ENCODE measurements at places on chromosomes 11 and 22. TPM values are rescaled to one million over a fixed set of nuclear protein-coding genes. Genes with fewer than 3 reads are reported as not detected.

DNA sequence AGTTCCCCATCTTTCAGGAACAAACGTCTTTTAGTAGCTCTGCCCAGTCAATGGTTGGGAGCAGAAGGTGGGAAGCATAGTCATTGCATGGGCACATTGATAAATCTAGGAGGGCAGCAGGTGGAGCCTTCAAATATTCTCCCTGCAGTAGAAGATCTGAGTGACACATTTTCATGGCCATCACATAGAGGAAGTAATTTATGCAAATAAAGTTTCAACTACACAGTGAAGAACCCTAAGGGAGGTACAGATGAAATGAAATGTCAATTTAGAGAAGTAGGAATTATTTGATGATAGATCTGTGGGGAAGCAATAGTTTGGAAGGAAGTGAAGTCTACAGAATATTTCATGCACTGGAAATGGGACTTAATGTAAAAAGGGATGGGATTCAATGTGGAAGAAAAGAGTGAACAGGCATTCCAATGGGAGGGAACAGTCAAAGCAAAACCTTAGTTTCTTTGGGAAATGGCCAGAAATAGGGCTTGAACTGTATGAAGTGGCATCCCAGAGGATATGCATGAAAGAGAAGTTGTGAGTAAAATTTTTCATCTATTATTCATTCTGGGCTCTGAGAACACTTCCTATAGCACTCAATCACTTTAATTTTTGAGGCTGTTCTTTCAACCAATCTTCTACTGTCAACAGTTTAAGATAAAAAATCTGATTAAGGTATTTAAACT, 256.2 kb upstream of the LUZP2 start:
- no peak for DNase-seq

GRCh38 chr22:46674906-46675305, 54.7 kb downstream of the GRAMD4 start:
- DNase-seq = no peak

The MS4A4A gene
- 0.51 TPM for total RNA-seq

DNA sequence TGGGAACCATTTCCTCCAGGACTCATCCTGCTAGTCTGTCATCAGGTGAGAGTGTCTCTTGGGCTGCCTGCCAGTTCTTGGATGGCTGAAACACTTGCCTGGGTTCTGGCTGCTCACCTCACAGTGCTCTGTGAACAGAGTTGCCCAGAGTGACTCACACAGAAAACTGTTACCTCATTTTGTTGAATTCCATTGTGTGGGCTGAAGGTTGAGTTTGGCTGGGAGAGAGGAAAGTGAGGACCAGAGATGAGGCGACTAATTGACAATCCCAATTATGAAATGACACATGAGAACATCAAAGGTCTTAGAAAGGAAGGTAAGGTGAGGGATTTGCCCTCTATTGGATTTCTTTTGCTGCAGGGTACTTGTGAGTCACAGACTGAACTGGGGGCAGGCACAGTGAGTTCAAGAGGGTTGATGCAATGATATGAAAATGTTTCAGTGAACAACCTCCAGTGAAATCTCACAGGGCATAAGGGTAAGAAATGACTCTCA, 20.2 kb upstream of the CALCB start:
- no peak for DNase-seq

GRCh38 chr11:33701302-33702230, 940 bp upstream of the C11orf91 start:
- DNase-seq = no peak

GRCh38 chr11:60130496-60130895, 42.0 kb downstream of the MS4A2 start:
- DNase-seq = peak; percentile 37

The DDTL gene
- 4.1 TPM for total RNA-seq

The C11orf91 gene
- not detected for total RNA-seq

GRCh38 chr11:976431-977160, 50.9 kb downstream of the AP2A2 start:
- no peak for DNase-seq

- no peak for DNase-seq
Measured at GRCh38 chr22:36086170-36086490, 57.5 kb upstream of the RBFOX2 start.

DNA sequence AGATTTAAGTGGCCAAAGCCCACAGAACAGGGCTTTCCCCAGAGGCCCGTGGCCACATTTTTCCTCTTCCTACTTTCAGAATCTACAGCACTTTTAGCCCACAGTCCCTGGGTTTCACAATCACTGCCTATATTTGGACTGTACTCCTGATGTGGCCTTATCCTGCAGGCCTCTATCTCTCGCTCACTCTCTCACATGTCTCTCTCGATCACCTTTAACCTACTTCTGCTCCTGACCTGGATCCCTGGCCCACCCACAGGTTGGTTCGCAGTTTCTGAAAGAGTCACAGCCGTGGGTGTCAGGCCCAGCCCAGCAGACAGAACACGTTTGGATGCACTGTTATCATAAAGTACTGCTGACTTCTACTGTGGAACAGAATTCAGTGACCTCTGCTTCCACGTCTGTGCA, 55.5 kb downstream of the LARGE1 start:
- DNase-seq = no peak

- DNase-seq = no peak
Measured at GRCh38 chr22:38218661-38219622, 17.1 kb downstream of the MAFF start.

- DNase-seq = no peak
Measured at GRCh38 chr11:93166194-93166593, 31.6 kb downstream of the SLC36A4 start.

The BTG4 gene
- total RNA-seq = not detected

The OR5P2 gene
- not detected for total RNA-seq

- no peak for DNase-seq
Measured at GRCh38 chr11:33706546-33706945, 5.9 kb upstream of the C11orf91 start.

GRCh38 chr11:7599209-7599608, 74.1 kb downstream of the CYB5R2 start:
- no peak for DNase-seq

DNA sequence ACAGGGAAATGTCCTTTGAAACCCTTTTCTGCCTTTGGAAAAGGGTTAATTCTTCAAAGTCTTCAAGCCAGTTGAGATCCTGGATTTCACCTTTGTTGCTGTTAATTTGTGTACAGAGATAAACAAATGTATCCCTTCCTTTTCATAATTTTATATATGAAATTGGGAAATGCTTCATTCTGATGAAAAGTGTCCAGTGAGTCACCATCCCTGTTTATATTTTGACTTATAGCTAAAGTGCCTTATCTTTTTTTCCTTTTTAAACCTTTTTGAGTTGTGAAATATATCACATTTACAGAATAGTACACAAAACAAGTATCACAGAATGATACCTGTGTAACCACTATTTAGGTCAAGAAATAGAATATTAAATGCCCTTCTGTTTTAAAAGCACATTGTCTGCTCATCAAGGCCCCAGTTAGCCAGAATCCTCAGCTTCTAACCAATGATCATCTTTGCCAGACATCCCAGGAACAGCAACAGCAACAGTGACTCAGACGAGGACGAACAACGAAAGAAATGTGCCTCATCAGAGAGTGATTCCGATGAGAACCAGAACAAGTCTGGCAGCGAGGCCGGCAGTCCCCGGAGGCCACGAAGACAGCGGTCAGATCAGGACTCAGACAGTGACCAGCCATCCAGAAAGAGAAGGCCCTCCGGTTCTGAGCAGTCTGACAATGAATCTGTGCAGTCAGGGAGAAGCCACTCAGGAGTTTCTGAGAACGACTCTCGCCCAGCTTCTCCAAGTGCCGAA, 27.3 kb downstream of the CTR9 start:
- DNase-seq = no peak

DNA sequence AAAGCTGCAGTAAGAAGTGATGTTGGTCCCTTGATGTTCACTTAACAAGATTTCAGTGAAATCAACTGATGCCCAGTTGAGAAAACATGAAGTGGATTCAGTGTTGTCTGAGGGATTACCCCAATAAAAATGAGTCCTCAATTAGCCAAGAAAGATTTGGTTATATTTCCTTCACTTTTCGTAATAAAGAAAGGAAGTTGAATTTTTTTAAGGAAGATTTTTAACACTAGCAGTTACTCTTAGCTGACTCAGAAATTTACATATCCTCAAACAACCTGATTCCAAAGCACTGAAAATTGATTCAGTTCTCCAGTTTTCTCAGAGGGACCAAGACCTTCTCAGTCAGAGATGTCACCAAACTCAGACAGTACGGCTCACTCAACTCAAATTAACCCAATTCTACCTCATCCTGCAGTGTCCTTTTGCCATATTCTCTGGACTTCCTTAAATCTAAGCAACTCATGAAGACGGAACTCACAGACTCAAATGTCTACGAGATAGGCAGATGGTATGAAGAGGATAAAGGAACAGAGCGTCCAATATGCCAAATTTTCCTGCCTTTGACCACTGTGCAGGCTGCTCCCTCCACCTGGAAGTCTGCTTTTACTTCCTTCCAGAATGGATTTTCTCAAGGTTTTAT, 22.8 kb downstream of the SLC5A4 start:
- no peak for DNase-seq

- DNase-seq = peak; percentile 10
Measured at GRCh38 chr11:74171997-74172396, 908 bp downstream of the PPME1 start.

The PDE2A gene
- total RNA-seq = 2.9 TPM

DNA sequence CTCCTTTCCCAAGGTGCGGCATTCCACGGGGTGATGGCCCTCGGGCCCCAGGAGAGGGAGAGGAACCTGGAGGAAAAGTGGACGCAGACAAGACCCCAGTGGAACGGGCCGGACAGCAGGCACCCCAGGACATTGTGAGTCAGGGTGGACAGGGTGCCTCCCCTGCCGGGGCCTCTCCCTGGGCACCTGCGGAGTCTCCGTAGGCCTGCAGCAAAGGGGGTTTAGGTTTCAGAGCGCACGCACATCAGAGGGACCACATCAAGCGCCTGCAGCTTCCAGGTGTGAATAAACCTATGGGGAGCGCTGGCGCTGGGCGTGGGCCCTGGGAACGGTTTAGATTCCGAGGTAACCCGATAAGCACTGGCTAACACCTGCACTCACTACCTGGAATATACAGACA, 22.7 kb upstream of the FGF19 start:
- DNase-seq = no peak

DNA sequence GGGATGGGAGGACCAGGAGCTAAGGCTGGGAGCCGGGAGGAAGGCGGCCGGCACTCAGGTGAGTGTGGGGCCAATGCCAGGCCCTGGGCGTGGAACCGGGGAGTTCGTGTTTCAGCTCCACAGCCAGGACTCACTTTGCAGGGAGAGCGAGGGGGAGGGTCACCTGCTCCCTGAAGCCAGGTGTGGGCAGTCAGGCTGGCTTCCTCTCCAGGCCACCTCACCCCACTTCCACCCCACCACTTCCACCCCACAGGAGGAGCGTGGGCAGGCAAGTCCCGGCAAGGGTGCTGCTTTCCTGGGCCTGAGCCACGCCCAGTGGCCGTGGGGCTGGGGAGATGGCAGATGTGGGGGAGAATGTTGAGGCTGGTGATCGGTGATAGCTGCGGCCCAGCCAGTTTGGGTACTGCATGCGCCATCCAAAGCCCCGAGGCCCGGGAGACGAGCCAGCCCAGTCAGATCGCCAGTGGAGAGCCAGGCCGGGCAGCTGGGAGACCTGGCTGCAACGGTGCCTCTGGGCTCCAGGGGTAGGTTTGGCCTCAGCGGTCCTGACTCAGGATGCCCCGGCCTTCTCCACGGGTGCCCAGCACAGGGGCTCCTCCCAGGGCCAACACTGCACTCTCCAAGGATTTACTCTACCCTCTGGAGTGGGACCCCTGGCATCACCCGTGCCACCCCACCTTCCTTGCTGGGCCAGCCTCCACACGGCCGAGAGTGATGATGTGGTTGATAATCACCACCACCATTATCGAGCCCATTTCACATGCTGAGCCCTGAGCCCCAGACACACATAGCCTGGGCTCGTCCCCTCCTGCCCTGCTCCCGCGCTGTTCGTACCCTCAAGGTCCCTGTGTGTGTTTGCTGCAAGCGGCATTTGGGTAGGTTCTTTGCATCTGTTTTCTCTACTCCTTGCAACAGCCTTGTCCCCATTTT, 93.8 kb downstream of the WNT7B start:
- no peak for DNase-seq

- no peak for DNase-seq
Measured at GRCh38 chr11:76173663-76174062, 32.6 kb downstream of the WNT11 start.

GRCh38 chr11:38302564-38302963, 1704.5 kb upstream of the RAG2 start:
- no peak for DNase-seq

The CD6 gene
- 9.3 TPM for total RNA-seq

The APOL5 gene
- not detected for total RNA-seq

The TMEM132A gene
- total RNA-seq = 13.8 TPM

GRCh38 chr11:123356539-123356938, 73.5 kb upstream of the GRAMD1B start:
- DNase-seq = no peak

DNA sequence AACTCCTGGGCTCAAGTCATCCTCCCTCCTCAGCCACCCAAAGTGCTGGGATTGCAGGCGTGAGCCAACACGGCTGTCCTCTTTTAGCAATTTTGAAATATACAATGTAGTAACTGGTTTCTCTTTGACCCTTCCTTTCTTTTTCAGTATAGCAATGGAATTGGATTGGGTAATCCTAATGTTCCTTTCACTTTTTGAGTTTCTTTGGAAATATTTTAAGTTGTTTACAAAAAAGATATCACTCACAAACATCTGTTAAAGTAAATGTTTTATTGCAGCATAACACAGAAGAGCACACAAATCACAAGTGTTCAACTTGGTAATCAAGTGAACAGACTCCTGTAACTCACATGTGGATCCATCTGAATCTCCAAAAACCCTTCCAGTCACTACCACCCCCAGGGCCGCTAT, 44.6 kb upstream of the EP300 start:
- no peak for DNase-seq

The GGTLC3 gene
- total RNA-seq = not detected

The NXPE1 gene
- total RNA-seq = not detected

- no peak for DNase-seq
Measured at GRCh38 chr11:21472261-21472660, 720.6 kb upstream of the ANO5 start.

The NUCB2 gene
- total RNA-seq = 6.8 TPM

DNA sequence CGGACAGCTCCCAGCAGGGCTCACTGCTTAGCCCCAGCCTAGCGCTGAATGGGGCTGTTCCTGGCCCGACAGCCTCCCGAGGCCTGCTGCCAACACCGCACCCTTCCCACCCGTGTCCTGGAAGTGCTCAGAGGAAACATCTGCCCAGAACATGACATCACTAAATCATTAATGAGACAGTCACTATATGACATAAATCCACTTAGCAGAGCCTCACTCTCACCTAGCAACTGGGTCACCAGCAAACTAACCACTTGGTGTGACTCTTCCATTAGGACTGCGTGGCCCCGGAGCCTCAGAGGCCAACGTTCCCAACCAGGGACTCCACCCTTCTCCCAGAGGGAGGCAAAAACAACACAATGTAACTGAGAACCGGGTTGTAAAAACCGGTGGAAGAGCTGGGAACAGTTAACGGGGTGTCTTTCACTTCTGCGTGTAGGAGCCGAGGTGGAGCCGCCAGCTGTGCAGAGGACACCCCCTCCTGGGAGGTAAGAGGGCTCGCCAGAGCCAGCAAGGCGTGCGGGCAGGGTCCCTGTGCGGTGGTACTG, 21.4 kb upstream of the PACSIN2 start:
- no peak for DNase-seq

- DNase-seq = no peak
Measured at GRCh38 chr11:27847496-27847895, 147.2 kb upstream of the BDNF start.

- no peak for DNase-seq
Measured at GRCh38 chr22:41264408-41264941, 21.5 kb downstream of the RANGAP1 start.

Data from B cell (primary cell).